ENCODE measurements at places on chromosomes 16 and 17.

- DNase-seq, result peak; percentile 36
These were observed 1.7 kb downstream of the METRNL start for GRCh38 chr17:83080858-83081683.

GRCh38 chr17:78302478-78302877 is 57.4 kb downstream of the SOCS3 start:
- no peak for DNase-seq

DNA sequence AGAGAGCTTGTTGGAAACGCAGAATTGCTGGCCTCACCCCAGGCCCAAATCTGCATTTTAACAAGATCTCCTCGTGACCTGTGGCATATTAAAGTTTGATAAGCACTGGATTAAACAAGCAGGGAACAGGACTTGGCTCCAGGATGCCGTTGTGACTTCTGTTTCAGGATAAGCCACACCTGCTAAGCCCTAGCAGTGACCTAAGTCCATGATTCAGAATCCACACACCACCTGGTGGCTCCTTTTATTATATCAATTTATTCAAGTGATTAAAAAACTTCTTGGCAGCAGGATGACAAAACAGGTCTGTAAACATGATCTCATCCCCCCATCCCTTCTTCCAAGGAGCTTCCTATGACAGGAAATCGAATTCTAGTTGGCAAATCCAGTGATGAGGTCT is 9.1 kb downstream of the NAGPA start:
- DNase-seq, result no peak

GRCh38 chr16:48136547-48137360 is 19.0 kb downstream of the ABCC12 start:
- DNase-seq, result no peak

DNA sequence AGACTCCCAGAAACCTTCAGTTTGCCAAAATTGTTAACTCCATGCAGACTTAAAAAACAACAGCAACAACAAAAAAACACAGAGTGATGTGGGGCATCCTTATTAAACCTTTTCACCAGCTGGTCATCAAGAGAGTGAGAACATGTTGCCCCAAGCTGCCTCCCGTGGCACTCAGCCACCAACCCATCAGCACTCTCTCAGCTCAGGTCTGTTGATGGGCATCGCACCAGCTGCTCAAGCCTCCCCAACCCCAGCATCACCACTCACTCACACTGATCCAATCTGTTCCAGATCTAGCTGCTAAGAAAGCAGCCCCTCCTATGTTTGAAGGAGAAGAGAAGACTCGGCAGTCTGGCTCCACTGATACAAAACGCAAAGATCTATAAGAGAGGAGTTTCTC is 46.8 kb downstream of the SLC39A11 start:
- DNase-seq, result no peak

DNA sequence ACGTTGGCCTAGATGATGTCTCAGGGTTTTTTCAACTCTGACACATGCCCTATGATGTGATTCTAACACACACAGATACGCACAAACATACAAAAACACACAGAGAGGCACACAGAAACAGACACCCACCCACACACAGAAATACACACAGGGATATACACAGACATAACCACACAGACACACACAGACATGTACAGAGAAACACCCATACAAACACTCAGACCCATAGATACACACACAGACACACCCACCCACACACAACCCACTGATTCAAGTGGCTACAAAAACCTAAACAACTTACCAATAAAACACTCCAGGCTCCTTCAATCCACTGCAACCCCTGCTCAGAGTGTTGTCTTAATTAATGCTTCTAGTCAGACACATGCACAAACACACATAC is 244.6 kb upstream of the CCL2 start:
- DNase-seq, result no peak

GRCh38 chr16:25023556-25023955 is 8.4 kb upstream of the ARHGAP17 start:
- no peak for DNase-seq

DNA sequence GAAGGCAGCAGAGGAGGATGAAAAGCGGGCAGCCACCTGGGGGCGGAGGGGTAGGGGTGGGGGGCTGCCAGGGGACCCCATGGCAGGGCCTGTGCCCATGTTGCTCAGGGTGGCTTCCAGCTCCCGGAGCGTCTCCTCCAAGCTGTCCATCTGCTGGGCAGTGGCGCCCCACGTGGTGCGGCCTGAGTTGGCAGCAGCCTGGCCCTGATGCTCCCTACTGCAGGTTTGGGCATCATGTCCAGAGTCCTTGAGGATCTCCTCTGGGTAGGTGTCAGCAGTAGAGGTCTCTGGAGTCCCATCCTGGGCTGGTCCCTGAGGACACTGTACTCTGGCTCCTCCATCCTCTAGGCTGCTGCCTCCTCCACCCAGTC is 60.9 kb downstream of the SRCIN1 start:
- no peak for DNase-seq

DNA sequence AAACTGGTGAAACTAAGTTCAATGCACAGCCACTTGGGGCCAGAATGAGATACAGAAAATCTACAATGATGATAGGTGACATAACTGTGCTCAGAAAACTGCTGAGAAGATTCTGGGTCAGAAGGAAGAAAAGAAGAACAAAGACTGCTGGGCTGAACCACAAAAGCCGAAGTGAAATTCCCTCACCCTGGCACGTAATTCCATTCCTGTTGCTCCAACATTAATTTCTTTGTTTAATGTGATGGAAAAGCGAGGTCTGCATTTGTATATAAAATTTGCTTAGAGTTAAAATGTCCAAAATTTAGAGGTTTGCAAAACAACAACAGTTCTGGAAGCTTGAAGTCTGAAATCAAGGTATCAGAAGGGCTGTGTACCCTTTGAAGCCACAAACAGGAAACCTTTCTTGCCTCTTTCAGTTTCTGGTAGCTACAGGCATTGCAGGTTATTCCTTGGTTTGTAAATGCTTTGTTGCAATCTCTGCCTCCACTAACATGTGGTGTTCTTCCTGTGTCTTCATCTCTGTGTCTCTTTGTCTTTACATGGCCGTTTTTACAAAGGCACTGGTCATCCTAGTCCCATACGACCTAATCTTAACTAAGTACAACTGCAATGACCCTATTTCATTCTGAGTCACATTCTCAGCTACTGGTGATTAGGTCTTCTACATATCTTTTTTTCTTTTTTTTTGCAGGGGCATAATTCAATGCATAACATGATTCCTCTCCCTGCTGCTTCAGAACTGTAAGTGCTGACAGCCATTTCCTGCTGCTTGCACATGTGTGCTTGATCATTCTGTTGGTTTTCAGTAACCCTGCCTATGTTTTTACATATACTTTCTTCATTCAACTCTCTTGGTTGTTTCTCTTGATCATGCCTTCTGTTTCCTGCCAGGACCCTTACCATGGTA is 603.0 kb upstream of the CDH8 start:
- no peak for DNase-seq

DNA sequence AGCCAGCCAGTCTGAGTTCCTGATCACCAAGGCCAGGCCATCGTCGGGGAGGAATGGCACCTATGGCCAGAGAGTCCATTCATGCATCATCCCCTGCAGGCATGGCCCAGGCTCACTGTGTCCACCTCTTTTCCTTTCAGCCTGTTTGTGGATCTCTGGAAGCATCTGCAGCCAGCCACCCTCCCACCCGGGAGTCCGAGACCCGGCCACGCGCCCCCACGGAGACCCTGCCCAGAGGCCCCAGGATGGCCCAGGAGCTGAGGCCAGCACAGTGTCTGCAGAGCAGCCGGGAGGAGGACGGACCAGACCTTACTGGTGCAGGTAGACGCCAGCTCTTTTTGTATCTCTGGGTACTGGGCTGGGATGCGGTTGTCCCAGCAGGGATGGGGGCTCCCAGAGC is 245.1 kb upstream of the CIBAR2 start:
- no peak for DNase-seq

DNA sequence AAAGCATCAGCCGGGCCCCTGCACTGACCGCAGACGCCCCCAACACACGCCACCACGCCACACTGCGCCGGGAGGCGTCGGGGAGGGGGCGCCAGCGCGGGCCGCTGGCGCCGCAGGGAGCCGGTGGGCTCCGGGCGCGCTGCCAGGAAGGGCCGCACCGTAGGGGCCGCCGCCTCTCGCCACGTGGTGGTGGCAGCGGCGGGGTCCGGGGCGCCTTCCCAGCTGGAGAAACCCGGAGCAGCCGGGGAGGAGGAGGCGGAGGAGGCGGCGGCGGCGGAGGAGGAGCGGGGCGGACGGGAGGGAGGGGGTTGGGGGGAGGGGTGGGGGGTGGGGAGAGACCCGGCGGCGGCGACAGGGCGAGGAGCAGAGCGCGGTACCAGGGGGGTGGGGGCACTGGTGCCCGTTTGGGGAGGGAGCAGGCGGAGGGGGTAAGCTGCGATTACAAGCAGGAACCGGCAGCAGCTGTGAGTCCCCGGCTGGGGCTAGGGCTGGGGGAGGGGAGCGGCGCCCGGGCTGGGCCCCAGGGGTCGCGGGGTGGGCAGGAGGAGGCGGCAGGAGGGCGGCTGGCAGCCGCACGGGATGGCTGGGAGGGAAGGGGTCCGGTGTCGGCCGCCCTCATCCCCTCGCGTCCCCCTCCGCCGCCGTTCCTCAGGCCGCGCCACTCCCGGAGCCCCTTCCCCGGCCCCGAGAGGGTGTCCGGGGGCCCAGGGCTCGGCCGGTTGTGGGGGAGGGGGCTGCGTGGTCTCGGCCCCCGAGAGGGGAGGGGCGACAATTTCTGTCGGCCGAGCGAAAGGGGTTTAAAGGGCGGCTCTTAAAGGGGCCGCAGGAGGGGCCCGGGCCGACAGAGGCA is at the start of gene TBKBP1:
TBKBP1 (plus strand) TSS at position 431 of the 850 bp plus-strand sequence. CDS start 1,952 bp downstream, outside the sequence.
- DNase-seq, result no peak

GRCh38 chr17:74012465-74012864 is 191.0 kb upstream of the RPL38 start:
- DNase-seq, result no peak

DNA sequence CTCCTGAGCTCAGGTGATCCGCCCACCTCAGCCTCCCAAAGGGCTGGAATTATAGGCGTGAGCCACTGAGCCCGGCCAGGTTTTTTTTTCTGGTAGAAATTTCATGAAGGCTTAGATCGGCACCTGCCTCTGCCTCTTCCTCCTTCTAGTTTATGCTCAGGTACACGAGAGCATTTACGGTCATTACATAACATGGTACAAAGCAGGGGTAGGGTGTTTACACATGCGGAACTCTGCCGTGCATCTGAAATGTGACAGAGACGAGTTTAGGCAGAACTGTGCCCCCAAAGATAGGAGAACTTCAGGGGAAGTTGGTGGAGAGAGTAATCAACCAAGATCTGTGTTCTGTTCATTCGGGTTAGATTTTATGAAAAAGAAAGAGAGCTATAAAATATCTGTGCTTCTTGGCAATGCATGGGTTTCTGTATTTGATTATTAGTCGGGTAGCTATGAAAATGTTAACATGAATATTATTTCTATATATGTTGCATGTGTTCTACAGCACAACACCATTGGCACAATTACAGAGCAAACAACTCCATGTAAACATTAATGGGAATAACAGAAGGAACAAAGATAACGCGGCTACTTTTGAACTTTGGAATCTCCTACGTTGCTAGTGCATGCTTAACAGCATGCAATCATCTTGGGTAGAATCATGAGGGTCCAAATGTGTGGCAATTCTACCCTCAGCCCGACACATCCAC is 23.5 kb upstream of the MAP2K6 start:
- no peak for DNase-seq

GRCh38 chr16:84177741-84178073 is 9.2 kb downstream of the TAF1C start:
- DNase-seq, result no peak

- no peak for DNase-seq
These were observed 139.0 kb upstream of the PLCG2 start for GRCh38 chr16:81639931-81640680.

GRCh38 chr16:48836636-48837035 is 226.7 kb upstream of the N4BP1 start:
- DNase-seq, result no peak

- no peak for DNase-seq
These were observed 301.4 kb downstream of the MAF start for GRCh38 chr16:79298894-79299799.

DNA sequence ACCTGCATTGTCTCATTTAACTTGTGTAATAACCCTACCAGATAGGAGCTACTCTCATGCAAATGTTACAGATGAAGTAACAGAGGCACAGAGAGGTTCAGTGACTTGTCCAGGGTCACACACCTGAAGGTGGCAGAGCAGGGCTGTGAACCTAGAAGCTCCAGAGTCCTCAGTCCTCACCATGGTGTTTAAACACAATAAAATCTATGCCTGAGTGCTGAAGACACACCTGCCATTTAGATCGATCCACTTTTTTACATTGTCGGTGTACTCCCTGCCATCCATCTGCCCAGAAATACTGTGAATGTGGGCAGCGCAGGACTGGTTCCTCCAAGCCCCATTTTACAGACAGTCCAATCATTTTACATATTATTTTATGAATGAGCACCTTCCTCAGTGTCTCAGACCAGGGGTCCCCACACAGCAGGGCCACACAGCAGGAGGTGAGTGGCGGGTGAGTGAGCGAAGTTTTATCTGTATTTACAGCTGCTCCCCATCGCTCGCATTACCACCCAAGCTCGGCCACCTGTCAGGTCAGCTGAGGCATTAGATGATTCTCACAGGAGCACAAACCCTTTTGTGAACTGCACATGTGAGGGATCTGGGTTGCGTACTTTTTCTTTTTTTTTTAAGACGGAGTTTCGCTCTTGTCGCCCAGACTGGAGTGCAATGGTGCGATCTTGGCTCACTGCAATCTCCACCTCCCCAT is 5.6 kb downstream of the IL4R start:
- no peak for DNase-seq

DNA sequence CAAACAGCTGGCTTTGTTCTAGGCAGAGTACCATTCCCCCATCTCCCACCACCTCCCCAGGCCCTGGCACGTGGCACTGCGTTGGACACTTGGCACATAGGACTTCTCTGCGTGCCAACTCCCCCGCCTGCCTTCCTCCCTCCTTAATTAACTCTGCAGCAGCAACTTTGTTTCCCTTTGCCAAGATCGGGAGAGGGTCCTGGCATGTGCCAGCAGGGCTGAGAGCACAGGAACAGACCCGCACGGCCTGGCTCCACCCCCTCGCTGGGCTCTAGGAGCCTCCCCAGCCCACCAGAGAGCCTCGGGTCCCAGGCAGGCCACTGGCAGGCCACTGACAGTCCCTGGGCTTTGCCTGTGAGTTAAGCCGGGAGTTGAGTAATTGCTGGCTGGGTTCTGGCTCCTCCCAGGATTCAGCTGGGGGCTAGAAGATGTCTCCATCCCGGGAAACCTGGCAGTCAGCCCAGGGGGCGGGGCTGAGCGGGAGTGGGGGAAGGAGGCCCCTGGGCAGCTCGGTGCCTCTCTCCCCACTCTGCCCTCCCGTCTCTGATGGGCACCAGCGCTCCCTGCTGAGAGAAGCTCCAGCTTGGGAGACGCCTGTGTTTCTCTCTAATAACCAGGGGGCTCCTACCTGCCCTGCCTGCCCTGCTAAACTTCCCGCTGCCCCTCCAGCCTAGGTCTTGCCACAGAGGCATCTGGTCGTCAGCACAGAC is 224.0 kb upstream of the TNRC6C start:
- DNase-seq, result no peak
